ENCODE measurements at places on chromosomes 7 and 10.

DNA sequence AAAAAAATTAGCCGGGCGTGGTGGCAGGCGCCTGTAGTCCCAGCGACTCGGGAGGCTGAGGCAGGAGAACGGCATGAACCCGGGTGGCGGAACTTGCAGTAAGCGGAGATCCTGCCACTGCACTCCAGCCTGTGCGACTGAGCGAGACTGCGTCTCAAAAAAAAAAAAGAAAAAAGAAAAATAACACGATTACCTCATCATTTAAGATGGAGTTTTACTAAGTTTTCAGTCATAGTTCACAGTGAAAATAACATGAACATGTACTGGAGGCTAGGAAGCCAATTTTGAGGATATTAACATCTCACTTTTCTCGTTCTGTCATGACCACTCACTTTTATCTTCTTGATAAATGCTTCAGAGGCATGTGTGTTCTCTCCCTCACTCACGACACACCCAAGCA lies 3.1 kb upstream of the RUNDC3B start:
- DNase-seq: no peak

GRCh38 chr7:152564656-152565250 lies 111.2 kb downstream of the XRCC2 start:
- DNase-seq: no peak

GRCh38 chr10:98489561-98490481 lies 43.1 kb upstream of the HPS1 start:
- no peak for DNase-seq

DNA sequence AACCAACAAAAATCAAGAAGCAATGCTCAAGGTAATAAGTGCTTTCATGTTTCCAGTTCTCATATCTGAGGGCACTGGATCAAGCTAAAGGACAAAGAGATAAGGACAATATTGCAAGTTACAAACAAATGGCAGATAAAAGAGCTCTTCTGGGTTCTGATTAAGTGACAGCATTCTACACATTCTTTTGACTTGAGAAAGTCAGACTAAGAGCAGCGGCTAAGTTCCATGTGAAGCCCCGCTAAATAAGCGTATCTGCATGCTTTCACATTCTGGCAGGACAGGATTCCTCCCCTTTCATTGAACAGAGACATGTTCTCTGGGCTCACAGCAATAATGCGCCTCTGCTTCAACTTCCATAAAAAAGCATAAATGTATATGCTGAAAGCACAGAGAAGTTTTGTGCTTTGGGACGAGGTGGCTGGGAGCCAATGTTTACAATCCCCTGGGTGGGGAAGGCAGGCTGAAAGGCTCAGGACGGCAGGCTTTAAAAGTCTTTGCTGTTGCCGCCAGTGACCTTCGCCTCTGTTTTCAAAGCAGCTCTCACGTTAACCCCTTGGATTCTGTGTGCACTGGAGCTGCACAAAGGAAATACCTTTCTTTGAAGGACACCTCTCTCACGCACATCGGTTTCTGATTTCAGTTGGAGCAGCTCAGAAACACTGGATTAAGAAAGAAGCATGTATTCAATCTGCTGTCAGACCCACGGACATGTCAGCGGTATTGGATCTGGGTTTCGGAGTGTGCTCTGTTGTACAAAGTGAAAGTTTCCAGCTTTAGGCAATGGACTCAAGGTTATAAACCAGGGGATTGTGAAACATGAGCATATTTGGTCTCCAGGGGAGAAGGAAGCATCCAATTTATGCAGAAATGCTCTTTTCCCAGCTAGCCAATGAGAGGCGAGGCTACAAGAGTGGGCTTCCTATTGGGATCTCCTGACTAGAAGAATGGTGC lies 105.4 kb upstream of the FAM133B start:
- no peak for DNase-seq

- no peak for DNase-seq
Measured at GRCh38 chr7:46320956-46321355, 399.9 kb upstream of the IGFBP3 start.

GRCh38 chr10:117653170-117653515 lies 110.6 kb downstream of the EMX2 start:
- DNase-seq: peak; percentile 12

- DNase-seq: no peak
Measured at GRCh38 chr10:73872190-73872710, 2.1 kb downstream of the CAMK2G start.

DNA sequence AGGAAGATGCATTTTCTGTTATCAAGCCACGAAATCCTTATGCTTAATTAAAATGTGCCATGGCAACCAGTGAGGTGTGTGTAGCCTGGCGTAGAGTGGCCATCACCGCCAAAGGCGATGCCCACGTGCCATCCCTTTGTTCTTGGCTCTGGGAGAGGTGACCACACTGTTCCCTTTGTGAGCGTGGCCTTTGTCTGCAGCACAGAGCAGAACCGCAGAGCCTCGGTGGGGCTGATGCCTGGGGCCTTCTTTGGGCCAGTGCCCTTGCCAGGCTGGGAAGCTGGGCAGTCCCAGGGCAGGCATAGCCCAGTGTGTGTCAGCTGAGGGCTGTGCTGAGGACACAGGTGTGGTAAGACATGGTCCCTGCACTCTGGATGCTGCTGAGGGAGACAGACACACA lies 48.3 kb downstream of the BUB3 start:
- no peak for DNase-seq

- no peak for DNase-seq
Measured at GRCh38 chr10:66521506-66521905, 404.3 kb upstream of the LRRTM3 start.

- no peak for DNase-seq
Measured at GRCh38 chr7:44918029-44918428, 32.7 kb upstream of the PURB start.

DNA sequence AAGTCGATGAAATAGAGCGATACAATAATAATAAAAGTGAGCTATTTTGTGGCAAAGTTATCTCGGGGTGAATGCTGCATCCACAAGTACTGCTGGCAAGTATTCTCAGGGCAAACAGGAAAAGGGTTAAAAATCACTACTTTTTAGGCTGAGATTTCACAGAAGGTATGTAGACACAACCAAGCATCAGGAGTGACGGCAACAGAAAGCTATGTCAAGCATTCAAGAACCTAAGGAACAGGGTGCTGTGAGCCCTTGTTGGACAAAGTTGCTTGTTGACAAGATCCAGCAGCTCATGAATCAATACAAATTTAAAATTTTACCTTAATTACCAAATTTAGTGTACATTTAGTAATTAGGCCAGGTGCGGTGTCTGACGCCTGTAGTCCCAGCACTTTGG lies 41.2 kb upstream of the C1QL3 start:
- DNase-seq: no peak

GRCh38 chr7:100967292-100967863 lies 2.0 kb upstream of the MUC12 start:
- no peak for DNase-seq

DNA sequence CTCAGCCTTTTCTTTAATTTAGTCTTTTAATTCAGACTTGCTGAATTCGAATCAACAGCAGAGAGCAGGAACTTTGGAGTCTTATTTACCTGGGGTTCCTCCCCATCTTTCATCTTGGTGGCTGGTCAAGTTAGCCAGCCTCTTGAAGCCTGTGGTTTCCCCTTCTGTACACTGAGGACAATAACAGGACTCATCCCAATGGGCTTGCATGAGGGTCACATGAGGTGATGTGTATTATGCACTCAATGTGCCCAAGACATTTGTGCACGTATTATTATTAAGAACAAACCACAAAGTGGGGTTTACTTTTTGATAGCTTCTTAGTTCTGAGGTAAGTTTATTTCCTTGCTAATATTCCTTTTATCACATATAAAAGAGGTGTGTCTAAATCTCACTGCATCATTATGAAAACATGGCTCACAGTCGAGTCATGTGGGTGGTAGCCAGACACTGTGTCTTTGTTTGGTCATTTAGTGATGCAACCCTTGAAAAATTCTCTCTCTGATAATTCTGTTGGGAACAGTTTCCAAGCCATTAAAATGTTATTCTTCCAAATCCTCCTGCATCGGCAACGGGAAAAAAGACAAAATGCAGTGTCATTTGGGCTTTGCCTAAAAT lies 86.5 kb upstream of the GRB10 start:
- no peak for DNase-seq

- DNase-seq: no peak
Measured at GRCh38 chr7:121196286-121196685, 132.5 kb upstream of the WNT16 start.

GRCh38 chr10:113622831-113623230 lies 41.0 kb downstream of the NRAP start:
- no peak for DNase-seq

DNA sequence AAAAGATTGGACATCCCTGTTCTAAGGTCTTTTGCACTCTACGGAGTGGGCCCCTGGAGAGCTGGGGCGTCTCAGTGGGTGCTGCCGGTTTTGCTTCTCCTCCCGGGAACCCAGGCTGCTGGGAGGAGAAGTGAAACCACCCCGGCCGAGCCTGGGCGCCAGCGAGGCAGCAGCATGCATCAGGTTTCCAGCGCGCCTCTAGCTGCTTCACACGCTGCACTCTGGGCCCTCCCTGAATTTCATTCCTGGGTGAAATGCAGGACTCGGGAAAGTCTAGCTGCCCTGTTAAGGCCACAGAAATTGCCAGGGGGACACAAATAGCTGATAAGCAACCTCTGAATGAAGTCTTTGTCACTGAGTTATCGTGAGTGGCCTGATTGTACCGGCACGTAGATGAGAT lies 127.4 kb downstream of the TRRAP start:
- no peak for DNase-seq

- no peak for DNase-seq
Measured at GRCh38 chr10:29670761-29671160, 36.0 kb upstream of the SVIL start.

DNA sequence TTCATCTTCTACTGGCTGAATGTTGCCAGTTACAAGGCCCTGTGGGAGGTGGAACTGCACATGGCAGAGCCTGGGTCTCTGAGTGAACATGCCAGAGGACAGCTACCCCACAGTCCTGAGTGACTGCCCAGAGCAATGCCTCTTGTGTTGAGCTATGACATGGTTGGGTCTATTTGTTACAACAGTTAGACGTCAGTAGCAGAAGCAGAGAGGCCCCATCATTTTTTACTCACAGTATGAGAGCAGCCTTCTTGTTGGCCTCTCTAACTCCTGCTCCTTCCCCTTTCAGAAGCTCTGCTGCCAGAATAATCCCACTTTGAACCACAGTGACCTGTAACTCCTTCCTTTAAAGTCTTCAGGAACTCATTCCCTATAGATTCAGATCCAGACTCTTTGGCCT lies 30.8 kb upstream of the NRP1 start:
- DNase-seq: no peak

DNA sequence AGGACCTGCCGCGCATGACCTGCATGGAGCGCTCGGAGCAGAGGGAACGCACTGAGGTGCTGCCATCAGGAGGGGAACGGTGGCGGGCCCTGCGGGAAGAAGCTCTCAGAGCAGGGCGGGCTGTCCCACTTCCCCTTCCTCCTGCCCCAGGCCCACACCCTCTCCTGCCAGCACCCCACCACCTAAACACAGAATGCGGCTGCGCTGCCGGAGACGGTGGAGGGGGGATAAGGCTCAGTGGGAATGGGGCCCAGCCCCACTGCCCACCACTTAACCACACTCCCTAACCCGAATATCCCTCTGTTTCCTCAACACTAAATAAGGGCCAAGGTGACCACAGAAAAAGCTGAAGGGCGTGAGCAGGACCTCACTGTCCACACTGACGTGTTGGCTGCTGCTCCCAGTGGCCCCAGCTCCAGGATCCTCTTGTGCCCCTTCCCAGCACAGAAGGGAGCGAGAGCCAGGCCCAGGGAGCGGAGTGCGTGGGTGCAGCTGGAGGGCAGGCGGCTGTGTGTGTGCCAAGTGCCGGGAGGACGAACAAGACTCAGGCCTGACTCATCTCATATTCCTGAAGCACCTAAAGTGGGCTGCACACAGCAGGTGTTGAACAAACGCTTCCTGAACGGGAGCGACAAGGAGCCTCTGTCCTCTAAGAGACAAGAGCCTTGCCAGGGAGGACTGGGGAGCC lies 116.8 kb downstream of the MAD1L1 start:
- DNase-seq: no peak

- no peak for DNase-seq
Measured at GRCh38 chr7:139696552-139696951, 81.2 kb downstream of the HIPK2 start.

DNA sequence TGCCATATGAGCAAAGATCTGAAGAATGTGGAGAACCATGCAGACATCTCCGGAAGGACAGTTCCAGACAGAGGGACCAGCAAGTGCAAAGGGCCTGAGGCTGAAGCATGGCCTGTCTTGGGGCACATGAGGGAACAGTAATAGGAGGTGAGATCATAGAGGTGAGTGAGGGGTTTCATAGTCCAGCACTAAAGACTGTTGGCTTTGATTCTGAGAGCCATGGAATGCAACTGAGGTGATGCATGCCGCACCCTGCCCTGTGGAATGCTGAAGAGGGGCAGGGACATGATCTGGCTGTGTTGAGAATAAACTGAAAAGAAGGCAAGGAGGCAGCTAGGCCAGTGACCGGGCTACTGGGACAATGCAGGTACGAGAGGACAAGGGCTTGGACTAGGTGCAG lies 253.1 kb upstream of the KLF14 start:
- no peak for DNase-seq

- DNase-seq: no peak
Measured at GRCh38 chr7:150412518-150413488, 33.7 kb downstream of the ZNF775 start.

DNA sequence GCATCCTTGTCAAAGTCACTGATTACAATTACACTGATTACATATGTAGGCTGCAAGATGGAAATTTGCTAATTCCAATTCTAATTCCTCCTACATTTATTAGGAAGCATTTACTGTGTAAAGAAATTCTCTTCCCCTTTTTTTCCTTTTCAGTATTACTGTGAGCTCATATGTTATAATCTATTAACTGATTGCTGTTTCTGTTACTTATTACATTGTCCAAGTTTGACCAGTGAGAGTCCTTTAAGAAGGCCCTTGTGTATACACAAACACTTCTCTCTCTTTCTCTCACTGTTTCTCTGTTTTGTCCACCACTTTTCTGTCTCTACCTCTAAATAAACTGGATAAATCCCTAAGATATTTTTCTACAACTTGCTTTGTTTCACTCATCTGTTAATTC lies 31.5 kb downstream of the PHF14 start:
- no peak for DNase-seq

DNA sequence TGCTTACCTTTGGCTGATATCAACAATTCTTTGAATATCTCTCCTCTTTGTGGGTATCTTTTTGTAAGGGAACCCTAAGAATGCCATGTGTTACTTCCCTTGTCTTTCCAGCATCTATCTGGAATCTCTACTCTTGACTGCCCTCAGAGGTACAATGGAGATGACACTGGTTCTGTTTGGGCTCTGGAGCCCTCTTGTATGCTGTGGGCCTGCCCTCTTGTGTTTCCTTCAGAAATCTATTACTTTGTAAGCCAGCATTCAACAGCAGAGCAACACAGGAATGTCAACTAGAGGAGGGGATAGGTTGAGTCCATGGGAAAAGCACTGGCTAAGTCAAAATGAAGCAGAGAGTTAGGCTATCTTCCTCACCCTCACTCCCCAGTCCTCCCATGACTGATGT lies 142.3 kb downstream of the XPNPEP1 start:
- DNase-seq: no peak

DNA sequence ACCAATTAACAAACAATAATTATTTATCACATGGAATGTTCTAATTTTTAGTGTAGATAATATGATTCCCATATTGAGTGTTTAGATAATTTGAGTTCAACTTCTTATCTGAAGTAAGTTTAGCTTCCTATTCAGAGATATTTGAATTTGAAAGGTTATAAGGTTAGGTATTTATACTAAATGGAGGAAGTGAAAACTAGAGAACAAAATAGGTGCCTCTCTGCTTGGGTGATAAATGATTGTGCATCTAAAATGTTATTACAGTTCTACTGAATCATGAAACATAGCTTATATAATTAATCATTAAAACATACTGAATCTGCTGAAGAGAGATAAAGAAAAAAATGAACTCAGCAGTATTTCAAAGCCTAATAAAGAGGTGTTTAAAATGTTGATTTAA lies 1174.3 kb downstream of the XPNPEP1 start:
- no peak for DNase-seq
